ENCODE measurements at places on chromosomes 11 and 22.

DNA sequence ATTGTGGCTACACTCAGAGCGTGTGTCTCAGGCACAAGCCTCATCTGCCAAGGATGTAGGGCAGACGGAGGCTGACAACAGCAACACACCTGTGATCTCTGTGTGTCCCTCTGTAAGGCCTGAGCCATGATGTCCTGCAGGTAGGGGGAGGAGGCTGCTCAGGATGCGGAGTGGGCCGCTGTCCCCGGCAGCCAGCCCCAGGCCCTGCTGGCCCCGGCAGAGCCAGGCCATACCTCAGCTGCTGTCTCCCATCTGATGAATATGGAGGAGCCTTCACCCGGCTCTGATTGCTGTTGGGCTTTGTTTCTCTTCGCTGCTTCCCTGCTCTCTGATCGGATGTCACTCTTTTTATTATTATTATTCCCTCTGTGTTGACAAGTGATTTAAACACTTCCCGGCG, 83.6 kb upstream of the NCAM1 start:
- DNase-seq, result no peak

DNA sequence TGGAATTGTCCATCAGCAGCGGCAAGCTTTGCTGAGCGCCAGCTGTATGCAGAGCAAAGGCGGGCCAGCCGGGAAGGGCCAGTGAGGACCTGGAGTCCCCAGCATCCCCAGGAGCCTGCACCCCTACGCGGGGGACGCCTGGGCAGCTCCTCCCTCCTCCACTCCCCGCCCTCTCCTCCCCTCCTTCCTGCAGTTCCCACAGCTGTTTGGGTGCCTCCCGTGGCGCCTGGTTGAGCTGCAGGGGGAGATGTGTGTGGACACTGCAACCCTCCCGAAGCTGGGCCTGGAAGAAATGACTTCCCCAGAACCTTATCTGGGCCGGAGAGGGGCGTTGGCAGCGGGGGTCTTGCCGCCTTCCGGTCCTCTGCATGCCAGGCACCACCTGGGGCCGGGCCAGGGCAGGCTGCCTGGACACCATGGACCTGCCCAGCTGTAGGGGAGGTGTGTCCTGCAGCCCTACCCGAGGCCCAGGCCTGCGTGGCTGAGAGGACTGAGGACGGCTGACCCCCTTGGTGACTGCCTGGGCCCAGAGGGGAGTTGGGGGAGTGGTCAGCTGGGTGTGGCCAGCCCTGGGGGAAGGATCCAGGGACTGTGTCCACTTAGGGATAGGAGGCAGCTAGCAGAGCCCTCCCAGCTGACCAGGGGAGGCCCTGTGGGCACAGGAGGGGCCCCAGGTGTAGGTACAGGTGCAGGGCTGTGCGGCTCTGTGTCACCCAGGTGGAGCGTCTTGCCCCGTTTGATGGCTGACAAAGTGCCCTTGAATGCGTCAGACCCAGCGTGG, 16.8 kb upstream of the MUC6 start:
- no peak for DNase-seq

DNA sequence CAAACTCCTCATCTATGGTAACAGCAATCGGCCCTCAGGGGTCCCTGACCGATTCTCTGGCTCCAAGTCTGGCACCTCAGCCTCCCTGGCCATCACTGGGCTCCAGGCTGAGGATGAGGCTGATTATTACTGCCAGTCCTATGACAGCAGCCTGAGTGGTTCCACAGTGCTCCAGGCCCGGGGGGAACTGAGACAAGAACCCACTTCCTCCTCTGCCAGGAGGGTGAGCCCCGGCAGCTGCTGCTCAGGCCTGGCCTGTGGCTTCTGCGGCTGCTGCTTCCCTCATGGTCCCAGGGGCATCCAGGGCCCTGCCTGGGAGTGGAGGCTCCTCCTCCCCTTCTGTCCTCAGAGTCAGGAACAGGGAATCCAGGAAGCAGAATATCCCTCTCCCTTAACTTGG, 98.4 kb downstream of the ZNF280B start:
- no peak for DNase-seq

GRCh38 chr11:132231656-132232347, 861.4 kb downstream of the NTM start:
- no peak for DNase-seq

DNA sequence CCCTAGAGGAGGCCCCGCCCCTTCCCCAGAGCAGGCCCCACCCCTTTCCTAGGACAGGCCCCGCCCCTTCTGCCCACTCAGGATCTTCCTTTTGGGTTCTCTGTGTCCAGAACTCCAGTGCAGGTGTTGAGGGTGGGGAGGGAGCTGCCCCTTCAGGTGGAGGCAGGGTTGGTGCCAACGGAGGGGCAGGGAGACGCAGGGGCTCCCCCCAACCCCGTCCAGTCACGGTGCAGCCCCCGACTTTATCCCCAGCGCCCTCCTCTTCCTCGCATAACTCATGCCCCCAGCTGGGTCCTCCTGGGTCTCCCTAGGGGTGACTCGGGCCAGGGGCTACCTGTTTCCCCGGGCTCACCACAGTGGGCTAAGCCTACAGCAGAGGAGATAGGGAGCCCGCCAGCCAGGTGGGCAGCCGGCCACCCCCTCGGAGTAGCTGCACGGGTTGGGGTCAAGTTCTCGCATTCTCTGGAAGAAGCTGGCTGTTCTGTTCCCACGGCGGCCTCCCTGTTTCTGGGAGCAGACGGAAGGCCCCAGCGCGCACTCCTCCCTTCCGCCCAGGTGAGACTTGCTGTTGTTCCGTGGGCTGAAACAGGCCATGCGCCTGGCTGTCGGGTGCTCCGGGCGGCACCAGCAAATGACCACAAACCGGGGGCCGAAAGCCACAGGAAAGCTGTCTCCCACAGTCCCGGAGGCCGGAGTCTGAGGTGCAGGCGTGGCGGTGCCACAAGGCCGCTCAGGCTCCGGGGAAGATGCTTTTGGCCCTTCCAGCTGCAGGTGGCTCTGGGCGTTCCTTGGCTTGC, 38.9 kb downstream of the MUC2 start:
- no peak for DNase-seq

GRCh38 chr22:17875156-17875555, 100.9 kb upstream of the BID start:
- no peak for DNase-seq

DNA sequence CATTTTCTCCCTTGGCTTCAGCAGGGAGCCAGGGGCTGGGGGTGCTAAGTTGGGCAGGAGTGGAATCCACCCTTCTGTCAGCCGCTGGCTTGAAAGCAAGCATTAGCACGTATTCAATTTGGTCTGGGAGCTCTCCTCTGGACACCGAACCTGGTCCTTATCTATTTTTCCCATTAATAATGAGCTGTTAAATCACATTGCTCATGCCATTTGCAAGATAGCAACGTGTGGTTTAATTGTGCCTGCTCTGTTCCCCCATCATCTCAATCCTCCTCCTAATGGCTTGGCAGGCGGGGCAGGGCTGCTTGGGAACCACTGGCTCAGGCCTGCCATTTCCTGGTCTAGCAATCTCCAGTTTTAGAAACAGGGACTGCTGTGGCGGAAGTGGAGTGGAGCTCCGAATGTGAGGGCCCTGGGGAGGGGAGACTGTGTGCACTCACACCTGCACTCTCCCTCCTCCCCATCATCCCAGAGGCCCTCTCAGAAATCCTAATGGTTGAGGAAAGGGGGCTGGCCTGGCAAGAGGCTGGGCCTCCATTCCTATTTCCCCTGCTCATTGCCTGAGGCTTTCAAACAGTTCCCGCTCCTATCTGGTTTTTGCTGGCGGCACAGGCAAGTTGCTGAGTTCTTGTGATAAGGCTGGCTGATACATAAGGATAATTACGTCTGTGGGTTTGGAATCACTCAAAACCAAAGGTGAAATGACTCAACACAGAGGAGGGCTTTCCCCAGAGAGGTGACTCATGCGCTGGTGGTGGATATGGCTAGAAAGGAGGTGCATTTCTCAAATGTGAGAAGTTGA, 201.2 kb upstream of the E2F8 start:
- peak; percentile 97 for DNase-seq

DNA sequence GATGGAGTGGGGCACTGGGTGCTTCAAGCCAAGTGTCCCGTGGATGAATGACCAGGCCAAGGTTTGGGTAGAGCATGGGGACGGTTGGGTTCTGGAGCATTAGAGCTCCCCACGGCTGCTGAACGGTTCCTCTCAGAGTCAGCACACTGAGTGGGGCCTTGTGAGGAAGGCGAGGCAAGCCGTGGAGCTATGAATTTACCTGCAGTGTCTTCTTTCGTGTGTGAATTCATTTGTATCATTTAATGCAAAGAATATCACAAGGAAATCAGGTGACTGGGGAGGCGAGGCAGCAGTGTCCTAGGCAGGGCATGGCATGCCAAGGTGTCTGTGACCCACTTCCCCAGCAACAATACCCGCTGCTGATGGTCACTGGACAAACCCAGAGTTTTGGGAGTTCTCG, 343.5 kb upstream of the B3GAT1 start:
- no peak for DNase-seq

DNA sequence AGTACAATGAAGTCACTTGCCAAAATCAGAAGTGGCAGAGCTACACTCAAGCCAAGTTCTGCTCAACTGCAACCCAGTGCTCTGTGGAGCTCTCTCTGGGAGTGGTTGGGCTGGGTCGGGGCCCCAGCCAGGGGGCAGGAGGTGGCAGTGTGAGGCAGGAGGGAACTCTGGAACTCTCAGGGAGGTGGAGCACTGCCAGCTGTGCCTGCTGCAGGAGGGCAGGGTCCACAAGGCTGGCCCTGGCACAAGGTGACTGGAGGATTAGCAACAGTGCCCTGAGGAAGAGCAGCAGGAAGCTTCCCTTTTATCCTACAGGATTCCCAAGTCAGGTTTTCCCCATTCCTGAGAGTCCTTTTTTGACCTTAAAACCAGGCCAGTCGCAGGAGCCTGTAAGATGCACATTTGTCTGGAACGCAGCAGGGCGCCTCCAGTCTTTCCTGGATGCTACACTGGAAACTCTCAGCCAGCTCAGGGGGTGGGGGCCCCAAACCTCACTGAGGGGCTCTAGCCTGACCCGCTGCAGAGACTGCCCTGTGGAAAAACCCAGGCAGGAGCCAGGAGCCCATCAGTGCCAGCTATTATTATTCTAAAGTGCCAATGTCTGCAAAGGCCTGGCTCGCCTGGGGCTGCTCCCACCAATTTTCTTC, 31.8 kb downstream of the DKK3 start:
- peak; percentile 69 for DNase-seq

DNA sequence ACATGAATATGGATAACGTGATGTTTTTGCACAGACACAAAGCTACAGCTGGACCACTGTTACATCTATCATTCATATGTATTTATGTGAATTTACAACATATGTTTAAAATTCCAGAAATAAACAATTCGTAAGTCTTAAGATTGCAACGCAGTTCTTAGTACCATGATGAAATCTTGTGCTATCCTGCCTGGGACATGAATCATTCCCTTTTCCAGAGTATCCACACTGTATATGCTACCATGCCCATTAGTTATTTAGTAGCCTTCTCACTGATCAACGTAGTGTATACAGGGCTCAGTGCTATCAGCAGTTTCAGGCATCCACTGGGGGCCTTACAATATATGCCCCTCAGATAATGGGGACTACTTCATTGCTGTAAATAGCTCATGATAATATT, 4.3 kb downstream of the ATL3 start:
- no peak for DNase-seq

All from HT1080 (cell line).